LoVo (cell line): ENCODE measurements at places on chromosomes 2 and 18.

DNA sequence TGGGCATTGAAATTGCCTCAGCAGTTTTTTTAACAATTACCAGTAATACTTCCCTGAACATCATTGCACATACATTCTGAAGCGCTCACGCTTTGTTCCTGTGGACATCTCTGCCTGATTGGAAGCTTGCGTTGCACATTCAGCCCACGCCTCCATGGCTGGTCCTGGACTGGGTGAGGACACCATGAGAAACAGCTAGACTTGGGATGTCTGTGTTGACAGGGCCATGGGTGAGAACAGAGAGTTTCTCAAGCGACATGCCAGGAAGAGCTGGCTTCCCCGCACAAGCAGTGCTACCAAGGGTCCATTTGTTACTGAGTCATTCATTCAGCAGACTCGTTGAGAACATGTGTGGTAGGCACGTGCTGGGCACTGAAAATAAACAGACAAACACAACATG, 166.3 kb downstream of the GBX2 start:
- no peak for DNase-seq

DNA sequence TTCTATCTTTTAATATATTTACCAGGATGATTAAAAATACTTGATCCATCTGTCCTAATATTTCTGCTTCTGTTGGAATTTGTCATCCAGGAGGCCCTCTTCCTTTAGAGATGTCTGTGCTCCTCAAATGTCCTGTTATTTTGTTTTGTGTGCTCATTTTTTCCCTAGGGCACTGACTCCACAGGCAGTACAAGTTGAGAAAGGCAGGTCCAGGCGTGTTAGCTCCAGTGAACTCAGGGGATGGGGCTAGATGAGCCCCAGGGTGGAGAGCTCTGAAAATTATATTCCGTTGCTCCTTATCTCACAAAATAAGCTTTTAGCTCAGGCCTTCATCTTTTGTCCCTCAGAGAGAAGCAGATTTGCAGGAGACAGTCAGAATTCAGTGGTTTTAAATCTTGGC, 105.7 kb downstream of the SLC4A3 start:
- DNase-seq = no peak

DNA sequence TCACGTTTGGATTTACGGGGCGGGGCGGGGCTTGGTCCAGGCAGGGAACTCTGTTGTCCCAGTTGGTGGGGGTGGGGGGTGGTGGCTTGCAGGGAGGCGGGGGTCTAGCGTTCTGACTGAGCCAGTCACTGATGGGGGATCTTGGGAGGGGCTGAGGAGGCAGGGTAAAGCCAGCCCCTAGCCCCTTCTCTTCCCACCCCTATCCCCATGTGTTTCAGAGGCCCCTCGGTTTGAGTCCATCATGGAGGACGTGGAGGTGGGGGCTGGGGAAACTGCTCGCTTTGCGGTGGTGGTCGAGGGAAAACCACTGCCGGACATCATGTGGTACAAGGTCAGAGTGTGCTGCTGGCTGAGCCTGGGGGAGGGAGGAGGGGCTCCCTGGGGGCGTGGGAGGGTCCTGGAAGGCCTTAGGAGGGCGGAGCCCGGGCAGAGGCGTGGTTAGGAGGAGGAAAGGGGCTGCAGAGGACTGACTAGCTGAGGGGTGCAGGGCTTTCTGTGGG, 22.0 kb upstream of the GMPPA start:
- DNase-seq = no peak

- DNase-seq = no peak
These were observed 58.9 kb upstream of the TEX51 start for GRCh38 chr2:126839796-126840195.

- DNase-seq = peak; percentile 16
These were observed 127.5 kb downstream of the SPAG16 start for GRCh38 chr2:213411582-213412289.
